Germinal center (tissue), 1 donor: ENCODE measurements at places on chromosomes 6 and 20.
A peak's percentile ranks its signal among the peaks of the same experiment; 100 is the strongest.

DNA sequence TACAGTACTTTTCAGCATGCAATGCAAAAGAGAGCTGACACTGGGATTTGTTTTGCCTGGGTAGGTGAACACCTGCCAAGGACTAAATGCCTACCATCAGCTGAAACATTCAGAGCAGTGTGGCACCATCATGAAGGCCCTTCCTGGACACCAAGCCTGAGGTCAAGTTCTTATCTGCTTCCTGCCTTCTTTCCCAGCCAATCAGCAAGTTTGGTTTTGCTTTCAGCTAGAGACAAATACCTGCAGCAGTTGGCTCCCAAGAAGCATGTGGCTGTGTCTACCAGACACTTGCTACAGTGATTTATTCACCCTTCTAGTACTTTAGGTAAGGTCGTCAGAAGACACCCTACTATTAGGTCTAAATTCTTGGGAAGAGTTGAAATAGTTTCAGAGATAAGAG is 112.8 kb downstream of the TBX18 start:
- no peak for DNase-seq

GRCh38 chr6:38114976-38115625 is 295.6 kb downstream of the ZFAND3 start:
- DNase-seq, result no peak

DNA sequence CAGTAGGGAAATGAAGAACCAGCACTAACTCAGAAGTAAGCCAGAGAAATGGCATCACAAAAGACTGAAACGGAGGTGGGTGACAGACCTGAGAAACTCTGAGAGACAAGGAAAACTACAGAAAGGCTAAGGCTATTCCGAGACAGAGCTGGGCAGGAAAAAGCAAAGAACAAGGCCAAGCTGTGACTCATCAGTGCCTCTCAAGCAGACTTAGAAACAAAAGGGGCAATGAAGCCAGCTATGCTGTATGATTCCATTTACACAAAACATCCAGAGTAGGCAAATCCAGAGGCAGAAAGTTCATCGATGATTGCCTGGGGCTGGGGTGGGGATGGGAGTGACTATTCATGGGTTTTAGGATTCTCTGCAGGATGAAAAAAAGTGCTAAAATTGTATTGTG is 50.0 kb downstream of the SLC23A2 start:
- no peak for DNase-seq

DNA sequence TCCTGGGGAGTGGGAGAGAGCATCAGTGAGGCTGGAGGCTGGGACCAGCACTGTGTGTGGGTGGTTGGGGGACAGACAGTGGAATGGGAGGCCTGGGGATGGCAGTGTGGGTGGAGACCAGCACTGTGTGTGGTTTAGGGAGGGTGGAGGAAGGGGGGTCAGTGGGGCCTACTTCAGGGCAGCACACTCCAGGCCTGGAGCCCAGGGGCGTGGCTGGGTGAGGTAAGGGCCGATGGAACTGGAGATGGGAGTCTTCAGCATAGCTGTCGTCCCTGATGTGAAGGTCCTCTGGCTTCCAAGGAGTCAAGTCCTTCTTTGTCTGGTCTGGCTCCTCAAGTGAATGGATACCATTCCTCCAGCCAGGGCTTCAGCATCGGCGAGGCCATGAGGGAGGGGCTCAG is 18.6 kb downstream of the KCNK17 start:
- DNase-seq, result no peak

DNA sequence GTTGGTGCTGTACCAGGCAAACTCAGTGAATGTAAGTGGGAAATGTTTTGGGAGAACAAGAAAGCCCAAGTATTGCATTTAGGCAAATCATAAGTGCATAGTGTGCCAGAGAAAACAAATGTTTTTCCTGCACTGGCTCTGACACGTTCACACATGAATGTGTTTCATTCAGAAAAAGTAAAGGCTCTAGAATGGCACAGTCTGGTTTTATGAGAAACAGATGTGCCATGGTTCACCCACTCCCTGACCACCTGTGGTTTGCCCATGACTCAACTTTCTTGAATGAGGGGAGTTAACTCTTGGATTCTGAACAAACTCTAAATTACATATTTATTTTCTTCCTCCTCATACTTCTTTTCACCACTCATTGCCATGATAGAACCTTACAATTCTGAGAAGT is 126.9 kb downstream of the KCNQ5 start:
- no peak for DNase-seq

DNA sequence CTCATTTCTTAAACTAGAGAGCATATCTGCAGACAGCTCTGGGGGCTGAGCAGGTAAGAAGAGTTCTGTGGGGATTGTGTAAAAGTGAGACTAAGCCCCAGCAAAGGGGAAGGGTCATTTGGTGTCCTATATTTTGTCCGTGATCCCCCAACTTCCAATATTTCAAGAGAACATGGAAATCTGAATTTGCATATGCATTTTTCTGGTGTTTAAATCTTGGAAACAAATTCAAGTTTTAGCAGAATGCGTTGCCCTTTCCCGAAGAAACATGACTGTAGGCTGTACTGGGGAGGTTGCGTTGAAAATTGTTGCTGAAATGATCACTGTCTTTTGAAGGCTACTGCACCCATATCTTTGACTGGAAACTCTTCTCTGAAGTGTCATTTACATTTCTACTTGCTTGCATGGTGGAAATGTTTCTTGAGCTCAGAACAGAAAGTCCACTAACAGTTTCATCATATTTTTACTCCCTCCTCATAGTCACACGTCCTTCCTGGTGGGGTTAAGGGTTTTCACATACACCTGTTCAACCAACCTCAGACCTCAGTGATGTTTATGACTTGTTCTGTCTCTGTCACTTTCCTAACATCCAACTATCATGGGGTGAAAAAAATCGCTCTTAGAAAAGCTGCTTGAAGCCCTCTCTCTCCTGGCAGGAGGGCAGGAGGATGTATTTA is 140.3 kb downstream of the BCAS1 start:
- no peak for DNase-seq

DNA sequence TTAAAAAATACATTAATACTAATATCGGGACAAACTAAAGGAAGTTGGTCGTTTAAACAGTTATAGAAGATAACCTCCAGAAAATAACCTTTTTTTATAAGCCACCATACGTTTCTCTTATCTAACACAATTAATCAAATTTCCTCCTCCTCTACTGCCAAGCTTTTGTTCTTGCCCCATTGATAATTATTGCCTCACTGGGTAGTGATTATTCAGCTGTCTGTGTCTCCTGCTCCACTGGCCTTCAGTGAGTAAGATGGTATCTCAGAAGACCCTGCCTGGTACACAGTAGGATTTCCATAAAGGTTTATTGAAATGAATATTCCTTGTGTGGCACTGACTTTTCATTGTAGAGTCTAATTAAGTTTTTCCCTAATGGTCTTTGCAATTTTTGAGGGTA is 165.5 kb upstream of the SCGN start:
- DNase-seq, result no peak

DNA sequence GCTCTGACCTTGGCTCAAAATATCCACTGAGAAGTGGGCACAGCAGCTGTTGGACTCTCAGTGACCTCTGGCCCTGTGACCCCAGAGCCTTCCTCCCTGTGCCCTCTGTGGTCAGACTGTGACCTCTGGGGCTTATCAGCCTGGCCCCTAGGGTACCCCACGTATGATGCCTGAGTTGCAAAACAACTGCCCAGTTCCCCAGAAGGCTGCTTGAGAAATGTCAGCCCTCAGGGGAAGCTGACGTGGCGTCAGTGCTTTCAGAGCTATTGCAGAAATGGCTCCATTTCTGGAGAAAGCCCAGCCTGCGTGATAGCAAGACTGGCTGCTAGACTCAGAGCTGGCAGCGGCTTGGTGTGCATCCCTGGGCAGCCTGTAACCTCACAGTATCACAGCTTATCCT is 31.5 kb upstream of the TGM2 start:
- DNase-seq, result peak; percentile 55

GRCh38 chr6:136677822-136678221 is 114.5 kb downstream of the MAP3K5 start:
- no peak for DNase-seq

GRCh38 chr6:80094017-80094416 is 12.5 kb upstream of the BCKDHB start:
- DNase-seq, result peak; percentile 34

GRCh38 chr6:8655670-8656454 is 220.5 kb upstream of the SLC35B3 start:
- no peak for DNase-seq

GRCh38 chr20:10470276-10470675 is 35.2 kb downstream of the SLX4IP start:
- DNase-seq, result no peak

DNA sequence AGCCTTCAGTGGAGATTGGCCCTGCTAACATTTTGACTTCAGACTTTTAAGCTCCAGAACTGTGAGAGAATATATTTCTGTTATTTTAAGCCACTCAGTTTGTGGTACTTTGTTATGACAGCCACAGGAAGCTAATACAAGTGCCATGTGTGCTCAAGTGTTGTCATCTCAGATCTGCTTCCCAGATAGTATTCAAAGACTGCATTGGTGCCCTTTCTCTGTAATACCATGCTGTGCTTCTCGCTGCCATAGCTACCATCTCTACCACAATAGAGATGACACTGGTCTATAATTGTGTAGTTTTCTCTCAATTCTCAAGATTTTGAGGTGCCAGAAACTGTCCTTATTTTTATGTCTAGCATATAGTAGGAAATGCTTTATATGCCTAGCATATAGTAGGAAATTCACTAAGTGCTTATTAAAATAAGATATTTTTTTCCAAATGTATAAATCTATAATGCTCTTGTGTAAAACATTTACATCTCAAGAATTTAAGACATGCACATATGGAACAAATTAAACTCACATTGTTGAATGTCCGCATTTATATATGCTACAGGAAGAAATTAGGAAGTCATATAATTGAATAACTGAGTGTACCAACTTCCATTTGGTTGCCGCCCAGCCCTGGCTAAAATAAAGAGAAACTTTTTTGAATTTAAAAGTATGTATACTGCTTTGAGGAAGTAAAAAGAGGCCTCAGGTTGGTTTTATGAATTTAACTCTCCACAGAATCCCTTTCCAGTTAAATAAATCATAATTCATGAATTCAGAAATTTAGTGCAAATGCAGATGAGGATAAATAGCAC is 77.6 kb downstream of the TPBG start:
- no peak for DNase-seq

- DNase-seq, result no peak
Observed at GRCh38 chr6:51814418-51814817, 273.0 kb downstream of the PKHD1 start.

DNA sequence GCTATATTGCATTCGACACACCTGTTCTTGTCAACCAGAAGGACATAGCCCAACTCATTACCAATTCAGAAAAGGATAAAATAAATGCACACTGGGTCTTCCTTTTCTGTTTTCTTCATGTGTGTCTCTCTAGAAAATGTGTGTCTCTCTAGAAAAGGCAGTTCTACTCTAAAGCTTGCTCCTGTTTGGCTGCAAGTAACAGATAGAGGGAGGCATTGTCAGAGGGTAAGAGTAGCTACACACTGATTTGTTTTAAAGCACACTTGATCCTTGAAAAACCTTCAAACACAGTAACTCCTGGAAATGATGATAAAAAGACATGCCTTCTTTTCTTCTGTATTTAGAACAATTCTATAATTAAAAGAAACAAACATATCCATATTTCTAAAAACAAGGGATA is 21.3 kb downstream of the GRM1 start:
- DNase-seq, result no peak

DNA sequence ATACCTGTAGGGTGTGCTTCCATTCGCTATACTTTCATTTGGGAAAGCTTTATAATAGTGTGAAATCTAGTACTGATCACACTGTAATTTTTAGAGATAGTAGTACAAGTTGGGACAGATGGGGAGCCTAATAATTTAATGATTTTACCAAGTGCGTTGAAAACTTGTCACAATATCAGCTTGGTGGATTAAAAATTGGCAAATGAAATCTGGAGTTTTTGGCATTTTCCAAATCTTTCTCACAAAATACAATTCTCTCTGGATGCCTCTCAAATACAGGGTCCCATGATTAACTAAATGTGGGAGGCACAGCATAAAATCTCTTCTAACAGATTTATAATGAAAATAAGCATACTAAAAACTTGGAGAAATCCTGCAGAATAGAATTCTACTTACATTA is 96.4 kb downstream of the PLCB4 start:
- no peak for DNase-seq

DNA sequence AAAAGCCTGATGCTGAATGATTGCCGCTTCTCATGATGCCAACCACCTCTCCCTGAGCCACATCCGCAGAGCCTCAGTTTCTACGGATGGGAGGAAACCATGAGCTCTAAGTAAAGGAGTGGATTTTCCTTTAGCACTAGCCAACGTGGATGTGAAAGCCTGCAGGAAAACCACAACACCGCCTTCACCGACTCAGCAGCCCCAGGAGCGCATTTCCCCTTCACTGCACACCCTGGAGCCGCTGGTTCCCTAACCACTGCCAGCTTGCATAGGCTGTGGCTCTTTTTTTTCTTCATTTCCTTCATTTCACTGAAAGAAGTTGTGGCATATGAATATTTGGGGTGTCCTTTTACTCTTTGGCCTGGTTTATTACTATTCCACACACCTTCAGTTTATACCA is 50.5 kb upstream of the SSTR4 start:
- DNase-seq, result no peak

- no peak for DNase-seq
Observed at GRCh38 chr20:46557231-46557956, 6.9 kb upstream of the OCSTAMP start.

- no peak for DNase-seq
Observed at GRCh38 chr6:111899531-111899930, 26.3 kb upstream of the FYN start.

DNA sequence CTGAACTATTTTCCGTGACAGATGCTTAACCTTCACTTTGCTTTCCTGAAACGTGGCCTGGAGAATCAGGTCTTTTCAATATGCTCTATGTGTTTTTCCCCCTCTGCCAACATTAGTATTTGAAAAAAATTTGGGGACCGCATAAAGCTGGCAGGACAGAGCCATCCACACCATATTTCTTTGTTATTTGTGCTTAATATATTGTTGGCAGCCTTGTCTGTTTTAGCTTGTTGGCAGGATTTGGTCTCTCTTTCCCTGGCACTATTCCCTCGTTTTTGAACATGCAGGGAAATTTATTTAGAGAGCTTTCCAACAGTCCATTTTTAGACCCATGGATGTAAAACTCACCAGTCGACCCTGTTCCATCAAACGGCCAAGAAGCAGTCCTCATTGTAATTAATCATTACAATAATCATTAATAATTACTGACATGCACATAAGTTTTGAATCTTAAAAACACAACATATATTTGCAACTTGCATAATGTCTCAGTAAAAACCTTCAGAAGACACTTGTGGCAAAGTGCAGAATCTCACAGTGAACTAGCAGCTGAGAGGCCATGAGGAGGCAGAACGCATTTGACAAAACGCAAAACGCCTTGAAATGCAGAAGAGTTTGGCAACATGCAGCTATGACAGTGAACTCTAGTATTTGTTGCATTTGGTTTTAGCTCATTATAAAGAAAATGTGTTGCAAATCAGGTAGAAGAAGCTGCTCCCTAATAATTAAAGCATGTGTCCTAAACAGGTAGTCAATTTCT is 514.2 kb downstream of the C6orf118 start:
- no peak for DNase-seq

GRCh38 chr6:121809211-121809610 is 373.8 kb downstream of the GJA1 start:
- no peak for DNase-seq
